ENCODE measurements at places on chromosomes 3 and 15. TPM values are rescaled to one million over a fixed set of nuclear protein-coding genes. Genes with fewer than 3 reads are reported as not detected.

GRCh38 chr3:179949869-179950268 is 86.9 kb downstream of the PEX5L start:
- no peak for DNase-seq

- no peak for DNase-seq
Measured at GRCh38 chr3:177468331-177468730, 271.0 kb upstream of the TBL1XR1 start.

MYL3 gene
- total RNA-seq = 0.47 TPM

DNA sequence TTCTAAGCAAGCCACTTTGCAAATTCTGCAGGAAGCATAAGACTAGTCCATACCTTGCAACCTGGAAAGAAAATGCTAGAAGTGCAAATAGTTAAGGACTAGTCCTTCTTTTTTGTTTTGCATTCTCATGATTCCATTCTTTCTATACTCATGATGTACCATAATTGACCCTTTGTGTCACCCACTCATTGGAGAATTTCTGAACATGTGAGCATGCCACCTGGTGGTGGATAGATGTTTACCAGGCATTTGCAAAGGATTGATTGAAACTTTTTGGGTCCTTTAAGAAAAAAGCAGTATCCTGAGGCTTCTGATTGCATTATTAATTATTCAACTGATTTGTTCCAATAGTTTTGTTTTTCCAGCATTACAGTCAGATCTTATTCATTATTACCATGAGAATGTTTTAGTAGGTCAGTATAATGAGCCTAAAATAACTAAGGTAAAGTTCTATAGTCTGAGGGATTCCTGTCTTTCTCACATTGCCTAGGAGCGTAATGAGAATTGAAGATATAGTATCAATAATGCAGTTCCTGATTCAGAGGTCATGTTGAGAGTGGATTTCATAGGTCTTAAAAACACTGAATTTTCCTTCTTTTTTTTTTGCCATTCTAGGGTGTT is 20.2 kb upstream of the DIPK2A start:
- no peak for DNase-seq

DNA sequence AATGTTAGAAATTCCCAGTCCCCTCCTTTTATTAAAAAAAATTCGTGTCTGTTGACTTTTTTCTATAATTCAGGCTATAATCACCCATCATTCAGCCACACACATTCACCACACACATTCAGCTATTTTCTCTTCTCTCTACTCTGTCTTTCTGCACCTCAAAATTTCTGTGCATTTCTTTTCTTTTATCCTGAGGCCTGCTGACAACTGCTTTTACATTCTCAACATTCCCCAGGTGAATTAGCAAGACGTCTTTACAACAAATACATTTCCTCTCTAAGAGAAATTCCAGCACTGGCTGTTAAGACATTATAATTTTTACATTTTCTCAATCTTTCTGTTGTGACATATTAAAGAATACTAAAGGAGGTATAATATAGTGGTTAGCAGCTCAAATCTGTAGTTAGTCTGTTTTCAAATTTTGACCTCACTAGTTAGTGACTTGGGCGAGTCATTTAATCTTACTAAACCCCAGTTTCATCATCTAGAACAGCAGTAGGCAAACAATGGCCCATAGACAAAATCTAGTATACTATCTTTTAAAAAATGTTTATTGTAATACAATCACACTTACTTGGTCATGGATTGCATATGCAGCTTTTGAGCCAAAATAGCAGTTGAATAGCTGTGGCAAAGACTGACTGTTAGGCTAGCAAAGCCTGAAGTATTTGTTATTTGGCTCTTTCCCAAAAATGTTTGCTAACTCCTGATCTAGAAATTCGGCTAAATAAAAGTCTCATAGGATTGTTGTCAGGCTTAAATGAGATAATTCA is 350.7 kb downstream of the NSUN3 start:
- DNase-seq = no peak

- no peak for DNase-seq
Measured at GRCh38 chr3:96831175-96831574, 16.8 kb downstream of the EPHA6 start.

PPM1L gene
- total RNA-seq = 20.4 TPM

GRCh38 chr15:68812069-68812468 is 8.6 kb downstream of the ANP32A start:
- no peak for DNase-seq

COL6A5 gene
- total RNA-seq = not detected

CPLX3 gene
- total RNA-seq = not detected

DNA sequence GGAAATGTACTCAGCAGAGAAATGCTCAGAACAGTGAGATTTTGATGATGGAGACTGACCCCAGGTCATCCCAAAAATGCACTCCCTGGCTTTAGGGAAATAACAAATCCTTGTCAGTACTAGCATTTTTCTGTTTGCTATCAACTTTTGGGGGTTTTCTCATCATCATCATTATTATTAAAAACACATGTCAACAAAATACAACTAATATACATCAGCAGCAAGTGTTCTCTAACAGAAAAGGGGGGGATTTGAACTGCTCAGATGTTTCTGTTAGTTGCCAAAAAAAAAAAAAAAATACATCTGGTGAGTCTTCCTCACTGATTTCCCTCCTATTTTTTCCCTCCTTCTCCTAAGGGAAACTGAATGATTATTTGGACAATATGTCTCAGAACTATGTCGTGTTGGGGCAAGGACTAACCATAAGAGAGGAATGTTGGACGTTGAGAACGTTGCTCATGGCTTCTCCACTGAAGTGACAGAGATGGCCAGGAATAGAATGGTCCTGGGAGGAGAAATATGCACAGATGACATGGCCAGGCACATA is 230.0 kb upstream of the MCTP2 start:
- no peak for DNase-seq

PRR20G gene
- not detected for total RNA-seq

DNA sequence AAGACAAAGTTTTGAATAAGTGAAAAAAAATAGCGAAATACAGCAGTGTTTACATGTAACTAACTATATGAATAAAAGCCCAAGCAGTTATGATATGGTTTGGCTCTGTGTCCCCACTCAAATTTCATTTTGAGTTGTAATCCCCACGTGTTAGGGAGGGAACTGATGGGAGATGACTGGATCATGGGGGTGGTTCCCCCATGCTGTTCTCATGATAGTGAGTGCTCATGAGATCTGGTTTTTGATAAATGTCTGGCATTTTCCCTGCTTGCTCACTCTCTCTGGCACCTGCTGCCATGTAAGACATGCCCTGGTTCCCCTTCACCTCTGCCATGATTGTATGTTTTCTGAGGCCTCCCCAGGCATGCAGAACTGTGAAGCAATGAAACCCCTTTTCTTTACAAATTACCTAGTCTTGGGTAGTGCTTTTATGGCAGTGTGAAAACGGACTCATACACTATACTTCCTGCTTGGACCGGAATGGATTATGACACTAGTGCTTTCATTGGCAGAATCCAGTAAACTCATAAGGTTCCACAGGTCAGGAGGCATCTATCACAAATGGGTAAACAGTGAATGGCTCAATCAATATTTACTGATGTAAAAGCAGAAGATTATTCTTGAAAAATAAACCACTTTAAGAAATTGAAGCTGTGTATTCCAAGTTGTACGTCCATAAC is 192.1 kb downstream of the CBLB start:
- no peak for DNase-seq

GRCh38 chr3:167712445-167712844 is 22.2 kb downstream of the PDCD10 start:
- no peak for DNase-seq

GRCh38 chr3:22920006-22920405 is 283.1 kb upstream of the UBE2E2 start:
- no peak for DNase-seq

ZNF502 gene
- 2.2 TPM for total RNA-seq

GOLGA8G gene
- total RNA-seq = not detected

RGMA gene
- total RNA-seq = 12.9 TPM

DNA sequence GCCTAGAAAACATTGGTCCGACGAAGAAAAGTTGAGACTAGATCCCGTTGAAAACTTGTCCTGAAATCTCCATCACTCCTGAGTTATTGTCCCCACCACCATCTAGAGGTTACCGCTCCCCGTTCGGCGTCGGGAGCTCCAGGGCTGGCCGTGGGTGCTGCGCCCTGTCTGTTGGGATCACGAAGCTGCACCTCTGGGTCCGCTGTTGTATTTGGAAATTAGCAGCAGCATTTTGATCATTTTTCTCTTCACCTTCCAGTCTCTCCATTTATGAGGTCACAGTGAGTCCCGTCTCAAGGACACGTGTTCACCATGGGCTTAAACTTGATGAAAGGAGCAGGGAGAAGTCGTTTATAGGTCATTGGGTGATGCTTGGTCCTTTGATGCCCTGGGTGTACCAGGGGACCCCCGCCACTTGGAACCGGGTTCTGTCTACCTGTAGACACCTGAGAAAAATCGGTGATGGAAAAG is 565 bp downstream of the MANF start:
- DNase-seq = no peak

LCTL gene
- not detected for total RNA-seq

GRCh38 chr15:90495067-90495466 is 34.7 kb upstream of the CRTC3 start:
- DNase-seq = no peak

- no peak for DNase-seq
Measured at GRCh38 chr15:64716452-64716851, 58.9 kb downstream of the RBPMS2 start.

DNA sequence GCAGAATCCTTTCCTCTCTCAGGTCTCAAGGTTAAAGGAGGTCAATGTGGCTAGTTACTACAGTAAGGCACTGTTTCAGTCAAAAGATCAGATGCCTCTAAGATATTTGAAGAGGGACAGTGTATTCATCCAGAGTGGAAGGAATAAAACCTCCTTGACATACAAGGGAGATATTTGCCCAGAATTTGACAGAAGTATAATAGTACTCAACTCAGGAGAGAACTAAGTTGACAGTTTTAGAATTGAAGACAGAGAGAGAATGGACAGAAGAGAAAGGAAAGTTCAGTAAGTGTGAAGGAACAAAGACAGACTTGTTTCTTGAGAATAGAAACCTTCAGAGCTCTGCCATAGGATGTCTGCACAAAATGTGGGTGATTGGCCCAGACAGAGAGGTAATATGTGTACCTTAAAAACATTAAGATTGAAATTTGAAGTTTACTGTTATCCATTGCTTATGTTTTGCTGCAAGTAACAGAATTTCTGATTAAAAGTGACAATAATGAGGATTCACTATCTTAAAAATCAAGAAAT is 507.1 kb downstream of the IGSF11 start:
- DNase-seq = no peak

XYLB gene
- 18.0 TPM for total RNA-seq

GRCh38 chr15:98907927-98908471 is 99.6 kb downstream of the PGPEP1L start:
- DNase-seq = no peak

DNA sequence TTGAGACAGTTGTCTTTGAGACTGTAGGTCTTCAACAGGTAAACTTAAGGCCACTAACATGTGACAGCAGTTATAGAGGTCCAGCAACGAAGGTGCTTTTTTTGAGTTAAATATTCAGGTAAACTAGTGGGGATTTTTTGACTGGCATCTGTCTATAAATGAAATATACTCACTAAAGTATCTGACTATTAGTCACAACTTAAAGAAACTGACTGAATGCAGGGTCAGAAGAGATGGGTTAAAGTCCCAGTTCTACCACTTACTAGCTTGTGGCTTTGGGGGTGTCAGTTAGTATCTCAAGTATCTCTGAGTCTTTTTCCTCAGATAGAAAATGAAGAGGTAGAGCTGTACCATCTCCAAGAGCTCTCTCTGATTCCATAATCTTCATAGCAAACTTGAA is 18.0 kb downstream of the MIX23 start:
- no peak for DNase-seq

DNA sequence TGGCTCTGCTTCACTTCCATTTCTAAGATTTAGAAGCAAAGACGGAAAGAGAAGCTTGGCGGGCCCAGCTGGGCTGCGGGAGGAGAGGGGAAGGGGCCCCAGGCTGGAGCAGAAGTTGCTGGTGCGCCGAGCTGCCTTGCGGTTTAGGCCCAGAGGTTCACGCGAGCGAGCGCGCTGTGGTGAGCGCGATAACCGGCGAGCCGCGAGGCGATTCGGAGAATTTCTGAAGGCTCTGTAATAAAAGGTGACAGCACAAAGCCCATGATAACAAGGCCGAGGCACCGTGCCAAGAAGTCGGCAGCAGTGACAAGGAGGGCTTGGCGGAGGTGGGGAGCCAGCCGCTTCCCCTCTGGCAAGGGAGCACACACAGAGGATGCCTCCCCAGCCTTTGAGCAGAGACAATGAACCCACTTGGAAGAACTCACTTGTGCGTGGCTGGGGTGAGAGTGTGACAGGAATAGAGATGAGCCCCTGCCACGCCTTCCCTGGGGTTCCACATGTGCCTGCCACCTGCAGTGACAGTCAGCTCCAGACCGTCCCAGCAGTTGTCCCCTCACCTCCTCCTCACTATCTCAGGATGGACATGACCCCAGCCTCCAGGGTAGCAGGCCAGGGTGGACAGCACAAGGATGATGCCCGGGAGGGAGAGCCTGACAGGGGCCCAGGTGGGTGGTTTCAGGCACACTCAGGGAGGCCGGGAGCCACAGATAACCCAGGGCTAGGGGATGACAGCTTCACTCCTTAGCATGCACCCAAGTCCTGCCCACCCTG is 315.2 kb downstream of the UACA start:
- no peak for DNase-seq

- no peak for DNase-seq
Measured at GRCh38 chr3:69494185-69494584, 108.3 kb upstream of the FRMD4B start.

- DNase-seq = no peak
Measured at GRCh38 chr15:38349251-38349650, 96.6 kb downstream of the SPRED1 start.

SAMMSON gene
- not detected for total RNA-seq

DNA sequence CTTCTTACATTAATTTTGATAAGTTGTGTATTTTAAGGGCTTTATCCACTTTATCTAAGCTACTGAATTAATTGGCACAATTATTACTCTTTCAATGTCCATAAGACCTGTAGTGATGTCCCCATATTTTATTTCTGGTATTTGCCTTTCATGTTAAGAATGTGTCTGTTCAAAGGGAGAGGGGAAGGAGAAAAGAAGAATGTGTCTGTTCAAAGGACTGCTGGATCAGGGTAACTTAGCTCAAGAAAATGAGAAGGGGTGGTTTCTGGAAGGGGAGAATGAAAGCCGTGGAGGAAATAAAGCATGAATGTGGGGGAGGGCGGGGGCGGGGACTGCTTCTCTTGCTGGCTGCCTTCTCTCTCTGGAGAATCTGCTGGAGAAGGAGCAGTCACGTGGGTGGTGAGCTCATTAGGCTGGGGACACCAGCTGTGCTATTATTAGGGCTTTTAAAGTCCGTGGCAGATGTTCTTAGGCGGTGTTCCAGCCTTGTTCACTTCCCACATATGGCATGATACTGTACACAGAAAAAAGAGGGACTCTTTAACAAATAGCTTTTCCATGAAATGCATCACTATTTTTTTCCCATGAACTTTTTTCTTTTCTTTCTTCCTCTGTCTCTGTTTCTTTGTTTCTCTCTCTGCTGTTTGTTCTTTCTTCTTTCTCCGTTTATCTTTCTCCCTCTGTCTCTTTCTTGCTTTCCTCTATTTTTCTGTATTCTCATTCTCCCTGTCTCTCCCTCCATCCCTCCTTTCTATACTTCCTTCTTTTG is 63.7 kb upstream of the ULK4 start:
- DNase-seq = peak; percentile 93
